ENCODE measurements at places on chromosomes 12 and 14.

GRCh38 chr12:127078577-127079350 is 1188.2 kb upstream of the TMEM132C start:
- no peak for DNase-seq

GRCh38 chr12:100799770-100800169 is 5.2 kb downstream of the ANO4 start:
- DNase-seq, result no peak

GRCh38 chr14:104094056-104094708 is 8.7 kb downstream of the ASPG start:
- DNase-seq, result no peak

GRCh38 chr12:90199006-90199405 is 490.4 kb upstream of the ATP2B1 start:
- no peak for DNase-seq

DNA sequence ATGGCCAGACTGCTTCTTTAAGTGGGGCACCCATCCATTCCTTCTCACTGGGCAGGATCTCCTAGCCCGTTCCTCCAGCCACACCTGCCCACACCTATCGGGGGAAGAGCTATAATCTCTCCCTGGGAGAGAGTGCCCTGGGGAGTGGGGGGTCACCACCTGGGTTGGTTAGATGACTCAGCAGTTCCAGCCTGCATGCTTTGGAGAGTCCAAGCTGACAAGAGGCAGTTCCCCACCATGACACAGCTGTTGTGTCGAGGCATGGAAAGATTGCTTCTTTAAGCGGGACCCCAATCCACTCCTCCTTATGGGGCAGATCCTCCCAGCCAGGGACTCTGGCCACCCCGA is 52.6 kb upstream of the PPFIA2 start:
- DNase-seq, result no peak

GRCh38 chr14:61203081-61203753 is 77.9 kb downstream of the TMEM30B start:
- no peak for DNase-seq
